ENCODE measurements at places on chromosomes 6 and 20.
A peak's percentile ranks its signal among the peaks of the same experiment; 100 is the strongest.

DNA sequence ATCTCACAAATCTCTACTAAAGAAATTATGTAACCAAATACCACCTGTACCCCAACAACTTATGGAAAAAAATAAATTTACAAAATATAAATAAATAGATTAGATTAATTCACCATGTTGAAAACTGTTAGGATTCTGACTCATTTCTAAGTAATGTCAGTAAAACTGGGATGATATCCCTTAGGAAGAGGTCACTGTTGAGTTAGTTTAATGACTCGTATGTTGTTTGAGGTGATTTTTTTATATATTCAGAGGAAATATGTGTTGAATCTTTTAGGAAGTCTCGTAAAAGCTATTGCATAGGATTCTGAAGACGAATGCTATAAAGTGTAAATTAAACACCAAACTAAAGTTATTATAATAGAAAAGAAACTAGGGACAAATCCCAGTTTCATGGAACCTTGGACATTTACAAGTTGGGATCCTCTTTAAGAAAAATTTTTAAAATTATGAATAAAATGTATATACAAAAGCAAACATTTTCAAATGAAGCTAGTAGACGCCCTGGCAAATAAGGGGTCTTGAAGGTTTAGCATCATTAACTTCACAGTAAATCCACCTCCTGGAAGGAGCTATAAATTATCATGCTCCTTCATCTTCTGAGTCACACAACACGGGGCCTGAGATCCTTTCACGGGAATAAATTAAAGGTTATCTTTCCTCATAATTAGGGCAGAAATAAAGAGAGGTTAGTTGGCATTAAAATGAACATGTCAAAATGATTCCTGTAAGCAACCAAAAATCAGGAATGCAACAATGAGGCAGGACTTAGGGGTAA lies 37.0 kb upstream of the POU3F2 start:
- no peak for DNase-seq

- DNase-seq = no peak
Observed at GRCh38 chr6:106272287-106272686, 53.3 kb downstream of the ATG5 start.

- DNase-seq = no peak
Observed at GRCh38 chr6:105902401-105903031, 183.6 kb upstream of the PRDM1 start.

DNA sequence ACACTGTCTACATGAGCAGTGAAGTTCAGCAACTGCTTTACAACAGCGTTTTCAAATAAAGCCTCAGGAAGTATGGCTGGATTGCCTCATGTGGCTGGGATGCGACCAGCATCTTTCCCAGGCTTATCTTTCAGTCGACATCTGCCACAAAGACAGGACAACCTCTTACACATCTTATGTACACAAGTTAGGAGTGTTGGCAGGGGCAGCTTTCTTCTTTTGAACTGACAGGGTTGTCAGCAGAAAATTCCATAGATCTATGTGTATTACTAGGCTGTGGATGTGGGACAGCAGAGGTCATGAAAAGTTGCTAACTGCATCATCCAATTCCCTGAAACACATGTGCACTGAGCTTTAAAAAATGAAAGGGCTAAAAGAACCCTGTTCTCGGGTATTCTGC lies 48.1 kb downstream of the PLAGL1 start:
- DNase-seq = no peak

DNA sequence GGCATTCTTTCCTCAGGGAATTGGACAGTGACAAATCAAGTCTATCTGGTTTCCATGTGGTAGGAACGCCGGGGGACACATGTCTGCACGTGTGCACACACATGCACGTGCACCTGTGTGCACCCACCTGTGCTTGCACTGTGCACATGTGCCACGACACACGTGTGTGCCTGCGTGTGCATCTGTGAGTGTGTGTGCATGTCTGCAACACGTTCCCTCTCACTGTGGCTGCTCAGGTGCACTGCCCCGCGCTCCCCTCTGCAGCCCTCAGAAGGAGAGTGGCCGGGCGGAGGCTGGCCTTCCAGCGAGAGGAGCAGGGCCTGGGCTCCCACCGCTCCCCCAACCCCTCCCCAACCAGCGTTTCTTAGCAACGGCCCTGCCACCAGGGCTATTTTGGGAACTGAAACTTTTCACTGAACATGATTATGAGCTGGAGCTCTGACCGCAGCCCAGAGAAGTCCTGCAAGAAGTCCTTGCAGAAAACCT lies 147.8 kb downstream of the PHACTR3 start:
- no peak for DNase-seq

DNA sequence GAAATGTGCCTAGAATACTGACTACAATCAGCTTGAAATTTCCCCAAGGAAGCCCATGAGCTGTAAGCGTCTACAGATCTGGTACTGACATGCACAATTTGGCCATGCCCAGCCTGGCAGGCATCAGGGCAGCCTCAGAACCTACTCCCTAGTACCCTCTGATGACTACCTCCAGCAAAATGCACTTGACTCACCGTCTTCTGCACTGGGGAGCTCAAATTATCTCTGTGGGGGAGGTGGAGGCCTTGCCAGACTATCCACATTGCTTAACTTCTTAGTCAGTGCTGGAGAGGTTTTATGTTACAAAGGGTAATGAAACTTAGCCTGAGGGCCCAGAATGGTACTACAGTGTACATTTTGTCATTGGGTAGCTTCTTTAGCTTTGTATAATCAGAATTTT lies 126.0 kb upstream of the ADGRF1 start:
- DNase-seq = no peak

GRCh38 chr6:148082044-148082443 lies 260.6 kb upstream of the SASH1 start:
- no peak for DNase-seq

GRCh38 chr20:47205577-47206123 lies 150.8 kb downstream of the ZMYND8 start:
- DNase-seq = no peak

DNA sequence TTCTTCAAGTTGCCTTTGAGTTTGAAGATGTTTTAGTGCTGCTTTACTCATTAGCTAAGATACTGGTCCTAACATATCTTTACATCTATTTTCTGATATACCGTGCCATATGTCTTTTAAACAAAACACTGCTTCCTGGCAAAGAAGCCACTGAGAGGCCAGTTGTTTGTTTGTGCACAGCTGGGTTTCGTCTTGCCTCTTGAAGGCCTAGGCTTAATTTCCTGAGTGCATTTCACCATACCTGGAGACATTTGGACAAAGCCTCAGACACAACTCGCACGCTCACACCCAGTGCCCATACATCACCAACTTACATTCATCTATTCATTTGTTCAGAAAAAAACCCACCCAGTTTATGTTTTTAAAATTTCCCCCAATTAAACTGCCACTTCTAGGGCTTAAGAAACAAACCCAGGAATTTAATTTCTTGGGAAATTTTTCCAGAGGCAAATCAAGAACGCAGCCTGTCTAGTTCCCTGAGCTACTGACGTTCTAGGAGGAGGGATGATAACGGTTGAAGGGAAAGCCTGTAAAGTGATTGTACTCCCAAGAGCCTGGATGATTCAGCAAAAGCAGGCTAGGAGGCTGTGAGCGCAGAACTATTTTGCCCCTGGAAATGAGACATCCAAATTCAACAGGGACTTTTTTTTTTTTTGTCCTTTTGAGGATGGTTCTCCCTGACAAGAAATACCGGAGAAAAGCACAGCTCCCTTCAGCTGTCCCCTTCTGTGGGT lies 77.7 kb downstream of the OLIG3 start:
- DNase-seq = no peak

DNA sequence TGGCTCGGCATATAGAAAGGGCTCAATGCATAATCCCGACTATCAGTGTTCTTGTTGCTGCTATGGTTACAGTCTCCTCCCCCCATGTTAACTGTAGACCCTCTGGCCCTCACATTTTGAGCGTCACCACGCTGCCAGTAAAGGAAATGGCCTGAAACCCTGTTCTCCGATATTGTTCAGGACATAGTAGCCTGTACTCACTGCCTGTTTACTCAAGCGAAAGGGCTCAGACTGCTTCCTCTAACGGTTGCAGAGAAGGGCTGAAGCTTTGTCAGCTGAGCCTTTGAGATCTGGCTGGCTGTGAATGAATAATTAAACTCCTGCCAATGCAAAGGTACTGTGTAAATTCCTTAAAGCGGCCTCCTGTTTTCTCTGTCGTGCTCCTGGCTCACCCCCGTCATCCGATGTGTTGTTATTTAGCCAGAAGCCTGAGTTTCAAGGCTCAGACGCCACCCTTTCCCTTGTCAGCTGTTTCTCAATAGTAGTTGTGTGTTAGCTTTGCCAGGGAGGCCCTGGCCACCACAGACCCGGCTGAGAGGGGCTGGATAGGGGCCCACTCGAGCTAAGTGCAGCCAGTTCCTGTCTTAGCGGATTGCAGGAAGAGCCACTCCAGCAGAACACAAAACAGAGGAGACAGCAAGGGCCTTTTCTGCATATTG lies 31.2 kb upstream of the RALGAPA2 start:
- DNase-seq = no peak

DNA sequence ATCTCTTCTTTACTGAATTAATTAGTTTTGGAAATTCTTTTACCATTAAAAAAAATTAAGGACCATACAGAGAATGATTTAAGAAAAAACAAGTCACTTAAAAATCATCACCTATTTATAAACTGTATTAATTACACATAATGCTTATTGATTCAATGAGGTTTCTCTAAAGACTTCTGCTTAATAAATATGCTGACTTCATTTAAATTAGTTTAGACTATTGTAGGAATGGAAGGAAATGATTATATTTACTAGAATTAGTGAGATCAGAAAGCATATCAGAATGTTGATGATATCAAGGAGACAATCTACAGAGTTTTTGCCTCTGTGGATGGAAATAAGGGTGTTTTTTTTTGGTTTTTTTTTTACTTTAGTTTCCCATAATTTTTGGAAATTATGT lies 34.6 kb upstream of the SMIM28 start:
- no peak for DNase-seq

- peak; percentile 33 for DNase-seq
Observed at GRCh38 chr6:99490608-99491007, 24.6 kb downstream of the USP45 start.

- no peak for DNase-seq
Observed at GRCh38 chr6:122268394-122268793, 131.1 kb upstream of the HSF2 start.

GRCh38 chr20:41956338-41957074 lies 338.3 kb upstream of the CHD6 start:
- DNase-seq = no peak

DNA sequence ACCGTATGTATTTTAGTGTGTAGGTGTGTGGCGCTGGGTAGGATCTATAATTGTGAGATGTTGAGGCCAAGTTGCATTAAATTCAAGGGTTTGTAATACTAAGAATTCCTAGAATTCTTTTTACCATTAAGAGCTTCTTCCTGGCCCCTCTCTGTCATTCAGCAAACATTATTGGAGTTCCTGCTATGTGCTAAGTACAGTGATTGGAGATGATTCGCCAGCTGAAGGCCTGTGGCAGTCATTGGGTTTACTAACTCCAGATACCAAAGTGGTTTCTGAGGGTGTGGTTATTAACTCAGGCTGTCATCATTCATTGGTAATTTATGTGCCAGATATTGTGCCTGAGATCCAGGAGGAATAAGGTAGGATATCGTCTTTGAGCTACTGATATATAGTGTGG lies 167.1 kb downstream of the LAMA2 start:
- DNase-seq = no peak

- no peak for DNase-seq
Observed at GRCh38 chr6:35419417-35419816, 32.7 kb upstream of the FANCE start.

DNA sequence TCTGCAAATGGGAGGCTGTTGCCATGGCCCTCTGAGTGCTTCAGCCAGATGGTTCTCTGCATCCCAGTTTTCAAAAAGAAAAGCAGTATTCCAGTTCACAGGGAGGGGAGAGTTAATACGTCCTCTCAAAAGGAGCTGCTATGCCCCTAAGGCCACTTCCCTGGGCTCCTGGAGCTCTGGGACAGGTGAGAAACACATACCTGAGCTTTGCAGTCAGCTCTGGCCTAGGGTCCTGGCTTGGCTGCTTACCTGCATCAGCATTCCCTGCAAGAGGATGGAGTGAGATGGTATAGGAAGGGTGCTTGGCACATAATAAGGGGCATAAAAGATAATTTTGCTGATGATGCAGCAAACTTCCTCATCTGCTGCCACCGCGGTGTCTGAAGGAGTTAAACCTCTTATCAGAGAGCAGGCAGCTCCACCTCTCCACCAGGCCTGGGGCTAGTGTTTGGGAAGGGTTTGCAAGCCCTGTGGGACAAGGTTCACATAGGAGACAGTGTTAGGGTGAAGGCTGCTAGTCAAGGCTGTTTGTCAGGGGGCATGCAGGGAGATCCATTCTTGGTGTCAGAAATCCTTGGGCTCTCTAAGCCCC lies 62.7 kb downstream of the SLC24A3 start:
- DNase-seq = no peak

- DNase-seq = peak; percentile 39
Observed at GRCh38 chr6:137879885-137880745, 13.1 kb downstream of the TNFAIP3 start.

- DNase-seq = no peak
Observed at GRCh38 chr6:6007366-6008088, 802 bp upstream of the NRN1 start.
